ENCODE measurements at places on chromosomes 5 and 9. TPM values are rescaled to one million over a fixed set of nuclear protein-coding genes. Genes with fewer than 3 reads are reported as not detected.

The SPATA31E1 gene
- not detected for total RNA-seq

The NMUR2 gene
- not detected for total RNA-seq

The GFI1B gene
- 0.32 TPM for total RNA-seq

The ASPN gene
- 36.3 TPM for total RNA-seq

The IFNB1 gene
- not detected for total RNA-seq

The FLT4 gene
- total RNA-seq = 3.8 TPM

The DAB2IP gene
- total RNA-seq = 52.6 TPM

The KCTD16 gene
- 0.13 TPM for total RNA-seq

The RNF208 gene
- 15.9 TPM for total RNA-seq

The SLC36A3 gene
- not detected for total RNA-seq

The CKMT2 gene
- total RNA-seq = 3,872 TPM

The FAM221B gene
- not detected for total RNA-seq

The PPP1R26 gene
- total RNA-seq = 19.0 TPM

Data from heart left ventricle (tissue), 16 donors.